ENCODE measurements at places on chromosomes 1 and 21.

GRCh38 chr1:67886076-67886475, 52.8 kb upstream of the GNG12 start:
- no peak for DNase-seq

- no peak for DNase-seq
Measured at GRCh38 chr1:203777596-203777995, 12.6 kb downstream of the LAX1 start.

GRCh38 chr1:215497528-215497927, 69.6 kb upstream of the KCTD3 start:
- no peak for DNase-seq

- no peak for DNase-seq
Measured at GRCh38 chr1:184685116-184685515, 69.5 kb downstream of the EDEM3 start.

- DNase-seq = no peak
Measured at GRCh38 chr1:9859281-9860014, 35.7 kb upstream of the CLSTN1 start.

GRCh38 chr1:190478149-190479049, 735 bp upstream of the BRINP3 start:
- DNase-seq = no peak

DNA sequence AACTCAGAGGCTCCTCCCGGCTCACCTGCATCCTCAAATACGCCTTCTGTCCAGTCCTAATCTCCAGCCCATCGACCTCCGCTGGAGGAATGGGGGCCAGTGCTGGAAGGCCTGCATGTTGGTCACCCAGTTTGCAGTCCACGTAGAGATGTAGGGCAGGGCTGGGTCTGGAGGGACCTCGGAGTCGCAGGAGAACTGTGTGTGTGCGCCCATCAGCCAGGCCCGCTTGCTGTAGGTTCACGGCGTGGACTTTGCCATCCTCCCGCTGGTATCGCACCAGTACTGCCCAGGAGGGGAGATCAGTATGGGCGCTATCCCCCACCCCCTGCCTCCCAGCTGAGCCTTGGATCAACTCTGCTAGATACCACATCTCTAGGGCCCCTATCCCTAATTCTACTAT, 2.7 kb downstream of the THBS3 start:
- DNase-seq = no peak

DNA sequence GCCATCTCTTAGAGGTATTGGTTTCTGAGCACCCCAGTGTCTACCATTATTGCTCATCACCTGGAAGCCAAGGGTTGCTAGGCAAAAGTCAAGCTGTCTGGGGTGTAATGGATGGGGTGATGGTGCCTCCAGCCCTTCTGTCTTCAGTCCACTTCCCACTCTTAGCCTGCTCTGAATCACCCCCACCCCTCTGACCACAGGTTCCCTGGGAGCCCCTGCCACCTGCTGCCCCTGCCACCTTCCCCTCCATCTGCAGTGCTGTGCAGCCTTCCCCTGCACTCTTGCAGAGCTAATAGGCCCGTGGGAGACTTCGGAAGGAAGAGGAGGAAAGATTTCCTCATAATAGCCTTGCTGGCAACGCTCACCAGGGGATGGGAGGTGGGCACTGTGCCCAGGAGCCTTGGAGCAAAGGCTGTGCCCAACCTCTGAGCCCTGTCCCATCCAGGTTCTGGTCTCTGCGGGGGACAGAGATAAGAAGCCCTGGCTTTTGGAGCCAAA, 35.5 kb downstream of the CAPN2 start:
- DNase-seq = no peak

GRCh38 chr21:33478935-33479678, 667 bp downstream of the TMEM50B start:
- peak; percentile 71 for DNase-seq

DNA sequence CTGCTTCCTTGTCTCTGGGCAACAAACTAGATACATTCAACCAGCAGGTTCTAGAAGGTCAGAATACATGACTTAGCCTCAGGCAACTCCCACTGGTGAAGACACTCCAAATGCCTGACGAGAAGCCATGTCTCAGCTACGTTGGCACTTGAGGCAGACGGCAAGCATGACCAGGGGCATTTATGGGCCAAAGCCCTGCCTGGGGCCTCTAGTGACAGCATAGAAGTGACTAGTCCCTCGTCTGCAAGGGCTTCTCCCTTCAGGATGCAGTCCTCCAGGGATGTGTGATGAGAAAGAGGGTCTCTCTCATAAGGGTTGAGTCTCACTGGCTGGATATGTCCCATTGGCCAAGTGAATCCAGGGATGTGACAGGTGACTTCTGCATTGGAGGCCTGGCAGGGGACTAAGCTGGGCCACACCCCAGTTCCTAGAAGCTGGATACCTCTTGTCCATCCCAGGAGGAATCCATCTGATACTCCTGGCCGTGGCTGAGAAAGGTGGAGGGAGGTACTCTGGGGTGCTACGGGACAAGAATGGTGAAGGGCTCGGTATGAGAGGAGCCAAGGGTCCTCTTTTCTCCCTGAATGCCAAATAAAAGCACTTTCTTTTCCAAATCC, 148.6 kb upstream of the HMGB4 start:
- no peak for DNase-seq

- no peak for DNase-seq
Measured at GRCh38 chr1:25522031-25522655, 21.3 kb upstream of the LDLRAP1 start.

DNA sequence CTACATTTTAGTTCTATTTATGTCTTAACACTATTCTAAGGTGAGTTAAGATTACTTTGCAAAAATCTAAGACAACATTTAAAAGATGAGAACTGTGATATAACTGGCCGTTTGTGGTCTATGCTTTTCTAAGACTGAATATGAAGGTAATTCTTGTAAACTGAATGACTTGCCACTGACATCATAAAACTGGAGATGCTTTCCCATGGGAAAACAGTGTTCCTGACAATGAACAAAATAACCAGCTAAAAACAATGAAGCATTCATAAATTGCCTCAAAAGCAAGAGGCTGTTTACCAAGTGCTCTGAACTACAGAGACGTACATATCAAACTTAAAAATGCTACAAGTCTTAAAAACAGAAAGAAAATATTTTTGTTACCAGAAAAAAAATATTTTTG, 54.7 kb downstream of the APP start:
- no peak for DNase-seq

GRCh38 chr1:18716112-18716784, 85.6 kb downstream of the PAX7 start:
- peak; percentile 38 for DNase-seq

- DNase-seq = no peak
Measured at GRCh38 chr21:15272171-15272570, 207.4 kb upstream of the NRIP1 start.

GRCh38 chr1:186834399-186834958, 5.7 kb downstream of the PLA2G4A start:
- DNase-seq = no peak

DNA sequence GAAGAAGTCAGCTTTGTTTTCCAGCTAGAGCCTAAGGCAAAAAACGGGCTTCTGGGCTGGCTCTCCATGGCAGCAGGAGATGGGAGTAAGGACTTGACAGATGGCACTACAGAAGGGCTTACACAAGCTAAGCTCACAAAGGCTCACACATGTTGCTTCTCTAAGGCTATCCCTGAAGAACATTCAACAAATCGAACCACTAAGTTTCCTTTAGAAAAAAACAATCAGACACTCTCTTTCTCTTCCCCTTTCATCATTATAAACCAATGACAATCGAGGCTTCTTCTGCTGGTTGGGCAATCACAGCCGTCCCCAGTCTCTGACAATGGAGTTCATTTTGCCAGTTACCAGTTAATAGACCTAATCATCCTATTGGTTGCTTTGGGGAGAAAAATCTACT, 40.5 kb downstream of the TRIT1 start:
- DNase-seq = no peak

DNA sequence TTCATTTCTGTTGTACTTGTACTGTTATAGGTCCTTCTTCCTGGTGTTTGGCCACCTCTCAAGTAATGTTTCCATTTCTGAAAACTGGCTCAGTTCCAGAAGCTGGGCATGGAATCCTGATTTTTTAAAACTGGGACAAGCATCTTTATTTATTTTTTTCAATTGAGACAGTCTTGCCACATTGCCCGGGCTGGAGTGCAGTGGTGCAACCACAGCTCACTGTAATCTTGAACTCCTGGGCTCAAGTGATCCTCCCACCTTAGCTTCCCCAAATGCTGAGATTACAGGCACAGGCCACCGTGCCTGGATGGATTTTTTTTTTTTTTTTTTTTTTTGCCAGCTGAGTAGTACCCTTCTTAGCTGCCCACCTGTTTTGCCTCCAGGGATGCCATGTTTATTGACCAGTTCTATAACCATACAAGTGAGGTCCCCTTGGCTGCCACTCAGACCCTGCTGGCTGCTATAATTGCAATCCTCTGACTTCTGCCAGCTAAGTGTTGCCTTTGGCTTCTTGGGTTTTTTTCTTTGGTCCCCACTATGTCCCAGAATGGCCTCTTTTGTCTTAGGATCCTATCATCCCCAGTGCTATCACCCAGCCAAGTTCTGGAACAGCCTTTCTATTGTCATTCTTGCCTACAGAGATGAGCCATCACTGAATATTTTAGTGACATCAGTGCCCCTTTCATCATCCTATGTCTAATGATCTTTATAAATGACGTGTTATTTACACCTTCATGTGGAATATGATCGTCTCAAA, 3.9 kb upstream of the DIP2A start:
- peak; percentile 53 for DNase-seq

DNA sequence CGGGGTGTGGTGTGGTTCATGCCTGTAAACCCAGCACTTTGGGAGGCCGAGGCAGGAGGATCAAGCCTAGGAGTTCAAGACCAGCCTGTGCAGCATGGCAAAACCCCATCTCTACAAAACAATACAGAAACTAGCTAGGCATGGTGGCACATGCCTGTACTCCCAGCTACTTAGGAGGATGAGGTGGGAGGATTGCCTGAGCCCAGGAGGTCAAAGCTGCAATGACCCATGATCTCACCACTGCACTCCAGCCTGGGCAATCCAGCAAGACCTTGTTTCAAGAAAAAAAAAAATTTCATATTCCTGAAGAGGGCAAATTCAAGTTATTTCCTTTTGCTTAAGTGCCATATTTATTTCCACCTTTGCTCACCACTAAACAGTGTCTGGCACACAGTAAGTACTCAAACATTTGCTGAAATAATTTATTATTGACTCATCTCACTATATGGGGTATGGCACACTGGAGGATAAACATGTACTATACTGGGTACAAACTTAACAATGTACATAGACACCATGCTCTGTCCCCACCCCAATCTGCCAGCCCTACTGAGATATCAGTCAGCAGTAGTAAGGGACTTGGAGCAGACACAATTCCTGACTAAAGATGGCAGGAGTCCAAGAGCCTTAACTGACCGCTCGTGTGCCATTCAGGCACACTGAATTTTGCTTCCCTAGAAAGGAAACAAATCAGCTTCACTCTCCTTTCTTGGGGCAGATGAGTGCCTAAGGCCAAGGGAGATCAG, 15.5 kb downstream of the MEAF6 start:
- DNase-seq = no peak

- no peak for DNase-seq
Measured at GRCh38 chr1:171017426-171017825, 73.3 kb upstream of the FMO3 start.

GRCh38 chr1:178503849-178504248, 7.1 kb upstream of the CLEC20A start:
- DNase-seq = no peak

GRCh38 chr1:3651930-3652547, at the start of gene TP73:
Gene TP73 (plus strand): TSS chr1:3652516. CDS start chr1:3682366, 29,850 bp downstream.
- DNase-seq = no peak

DNA sequence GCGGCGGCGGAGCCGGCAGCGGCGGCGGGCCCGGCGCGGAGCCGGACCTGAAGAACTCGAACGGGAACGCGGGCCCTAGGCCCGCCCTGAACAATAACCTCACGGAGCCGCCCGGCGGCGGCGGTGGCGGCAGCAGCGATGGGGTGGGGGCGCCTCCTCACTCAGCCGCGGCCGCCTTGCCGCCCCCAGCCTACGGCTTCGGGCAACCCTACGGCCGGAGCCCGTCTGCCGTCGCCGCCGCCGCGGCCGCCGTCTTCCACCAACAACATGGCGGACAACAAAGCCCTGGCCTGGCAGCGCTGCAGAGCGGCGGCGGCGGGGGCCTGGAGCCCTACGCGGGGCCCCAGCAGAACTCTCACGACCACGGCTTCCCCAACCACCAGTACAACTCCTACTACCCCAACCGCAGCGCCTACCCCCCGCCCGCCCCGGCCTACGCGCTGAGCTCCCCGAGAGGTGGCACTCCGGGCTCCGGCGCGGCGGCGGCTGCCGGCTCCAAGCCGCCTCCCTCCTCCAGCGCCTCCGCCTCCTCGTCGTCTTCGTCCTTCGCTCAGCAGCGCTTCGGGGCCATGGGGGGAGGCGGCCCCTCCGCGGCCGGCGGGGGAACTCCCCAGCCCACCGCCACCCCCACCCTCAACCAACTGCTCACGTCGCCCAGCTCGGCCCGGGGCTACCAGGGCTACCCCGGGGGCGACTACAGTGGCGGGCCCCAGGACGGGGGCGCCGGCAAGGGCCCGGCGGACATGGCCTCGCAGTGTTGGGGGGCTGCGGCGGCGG, 1.0 kb downstream of the ARID1A start:
- DNase-seq = peak; percentile 59

- no peak for DNase-seq
Measured at GRCh38 chr1:205571747-205572146, 60.1 kb downstream of the ELK4 start.

- DNase-seq = no peak
Measured at GRCh38 chr1:51299981-51300670, 30.2 kb downstream of the TTC39A start.

GRCh38 chr1:18924221-18924691, 21.9 kb upstream of the ALDH4A1 start:
- DNase-seq = no peak

DNA sequence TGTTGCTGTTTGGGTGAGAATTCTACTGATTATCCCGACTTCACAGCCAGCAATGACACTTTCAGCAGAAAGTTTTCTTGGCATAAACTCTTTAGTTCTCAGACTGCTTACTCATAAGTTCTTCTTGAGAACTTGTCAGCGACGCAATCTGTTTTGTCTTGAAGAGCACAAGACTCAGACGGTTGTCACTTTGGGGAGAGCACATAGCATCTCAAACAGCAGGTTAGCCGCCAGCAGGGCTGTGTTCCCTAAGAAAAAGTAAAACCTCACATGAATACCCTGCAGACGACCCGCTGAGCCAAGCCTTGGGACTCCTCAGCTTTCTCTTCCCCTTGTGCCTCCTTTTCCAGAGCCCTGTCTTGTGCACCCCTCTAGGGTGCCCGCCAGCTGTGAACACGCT, 11.4 kb downstream of the AGMAT start:
- no peak for DNase-seq

GRCh38 chr1:22592919-22593790, 29.9 kb downstream of the EPHA8 start:
- no peak for DNase-seq

GRCh38 chr1:231882790-231883189, 256.2 kb downstream of the DISC1 start:
- no peak for DNase-seq

- no peak for DNase-seq
Measured at GRCh38 chr21:43874085-43874805, 9.2 kb downstream of the AGPAT3 start.

All from OCI-M1 (cell line).